ENCODE measurements at places on chromosomes 5 and 9.
A peak's percentile ranks its signal among the peaks of the same experiment; 100 is the strongest.

DNA sequence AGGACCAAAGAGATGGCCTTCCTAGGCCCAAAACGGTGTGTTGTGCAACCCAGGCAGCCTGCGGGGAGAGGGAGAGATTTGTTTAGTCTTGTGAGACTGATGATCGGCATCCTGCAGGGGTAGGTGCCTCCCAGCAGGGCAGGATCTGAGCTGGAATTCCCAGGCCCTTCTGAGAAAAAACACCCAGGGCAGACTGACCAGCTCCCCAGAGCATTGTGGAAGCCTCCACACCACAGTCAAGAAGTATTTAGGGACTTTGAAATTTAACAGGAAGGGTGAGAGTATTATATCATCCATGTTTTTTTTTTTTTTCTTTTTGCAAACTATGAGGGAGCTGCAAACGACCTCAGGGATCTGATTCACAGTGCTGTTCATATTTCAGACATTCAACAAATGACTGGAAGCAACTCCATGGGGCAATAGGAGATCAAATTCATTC is 104.5 kb upstream of the LHFPL2 start:
- DNase-seq = no peak

- DNase-seq = peak; percentile 77
Measured at GRCh38 chr9:110255034-110255462, 1.3 kb downstream of the TXN start.

- DNase-seq = peak; percentile 85
Measured at GRCh38 chr5:78647838-78648358, 674 bp downstream of the LHFPL2 start.

DNA sequence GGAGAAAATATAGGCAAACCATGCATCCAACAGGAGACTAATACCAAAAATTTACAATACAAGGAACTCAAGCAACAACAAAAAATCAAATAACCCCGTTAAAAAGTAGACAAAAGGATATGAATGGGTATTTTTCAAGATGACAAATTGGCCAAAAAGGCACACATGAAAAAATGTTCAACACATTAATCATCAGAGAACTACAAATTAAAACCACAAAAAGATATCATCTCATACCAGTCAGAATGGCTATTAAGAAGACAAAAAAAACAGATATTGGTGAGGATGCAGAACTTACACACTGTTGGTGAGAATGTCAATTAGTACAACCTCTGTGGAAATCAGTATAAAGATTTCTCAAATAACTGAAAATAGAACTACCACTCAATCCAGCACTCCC is 35.0 kb downstream of the TEX10 start:
- no peak for DNase-seq

DNA sequence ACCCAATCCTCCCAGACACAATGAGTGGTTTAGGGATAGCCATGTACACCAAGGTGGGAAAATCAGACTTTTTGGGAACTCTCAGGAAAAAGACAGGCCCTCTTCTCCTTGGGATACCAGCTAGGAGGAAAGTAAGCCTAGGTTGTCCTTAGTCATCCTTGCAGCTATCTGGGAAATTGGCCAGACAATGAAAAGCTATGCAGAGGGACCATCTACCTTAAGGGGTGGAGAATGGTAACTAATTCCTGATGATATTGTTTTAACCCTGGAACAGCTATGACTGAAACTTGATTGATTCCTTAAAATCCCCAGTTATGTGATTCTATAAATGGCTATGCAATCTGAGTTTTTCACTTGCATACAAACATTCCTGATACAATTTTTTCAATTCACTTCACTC is 88.9 kb upstream of the BNC2 start:
- no peak for DNase-seq

DNA sequence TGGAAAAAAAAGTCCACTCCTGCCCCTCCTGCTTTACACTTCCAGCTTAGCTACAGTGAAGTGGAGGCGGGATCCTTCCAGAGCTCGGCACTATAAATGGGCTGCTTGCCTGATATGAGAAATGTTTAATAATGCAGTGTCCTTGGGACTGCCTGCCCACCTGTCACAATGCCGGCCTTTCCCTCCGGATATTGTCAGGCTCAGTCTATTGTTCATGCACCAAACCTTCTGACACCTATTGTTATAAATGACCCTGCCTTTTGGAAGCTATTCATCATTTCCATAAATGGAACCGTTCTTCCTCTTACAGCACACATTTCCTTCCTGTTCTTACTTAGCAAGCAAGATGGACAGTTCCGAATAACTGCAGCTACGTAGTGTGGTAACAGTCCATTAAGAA is 146.3 kb downstream of the DMAC1 start:
- DNase-seq = no peak

Data from kidney (tissue), 22 donors.